ENCODE measurements at places on chromosomes 1 and 21.

GRCh38 chr1:20329793-20330542 lies 39.3 kb downstream of the VWA5B1 start:
- no peak for DNase-seq

DNA sequence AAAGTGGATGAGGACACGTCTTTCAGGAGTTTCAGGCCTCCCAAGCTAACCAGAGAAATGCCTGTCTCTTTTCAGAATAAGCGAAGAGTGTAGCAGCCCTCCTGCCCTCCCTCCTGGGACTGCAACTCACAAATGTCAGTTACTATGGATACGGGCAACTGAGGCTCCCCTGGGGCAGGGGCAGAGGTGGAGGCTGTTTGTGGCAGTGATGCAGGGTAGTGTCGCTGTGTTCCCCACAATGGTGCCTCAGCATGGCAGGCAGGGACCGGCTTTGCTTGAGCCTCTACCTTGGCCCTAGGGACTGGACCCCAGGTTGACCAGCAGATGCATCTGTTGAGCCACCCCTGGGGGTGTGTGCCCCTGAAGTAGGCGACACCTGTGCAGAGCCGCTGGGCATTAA lies 10.2 kb downstream of the NFASC start:
- no peak for DNase-seq

DNA sequence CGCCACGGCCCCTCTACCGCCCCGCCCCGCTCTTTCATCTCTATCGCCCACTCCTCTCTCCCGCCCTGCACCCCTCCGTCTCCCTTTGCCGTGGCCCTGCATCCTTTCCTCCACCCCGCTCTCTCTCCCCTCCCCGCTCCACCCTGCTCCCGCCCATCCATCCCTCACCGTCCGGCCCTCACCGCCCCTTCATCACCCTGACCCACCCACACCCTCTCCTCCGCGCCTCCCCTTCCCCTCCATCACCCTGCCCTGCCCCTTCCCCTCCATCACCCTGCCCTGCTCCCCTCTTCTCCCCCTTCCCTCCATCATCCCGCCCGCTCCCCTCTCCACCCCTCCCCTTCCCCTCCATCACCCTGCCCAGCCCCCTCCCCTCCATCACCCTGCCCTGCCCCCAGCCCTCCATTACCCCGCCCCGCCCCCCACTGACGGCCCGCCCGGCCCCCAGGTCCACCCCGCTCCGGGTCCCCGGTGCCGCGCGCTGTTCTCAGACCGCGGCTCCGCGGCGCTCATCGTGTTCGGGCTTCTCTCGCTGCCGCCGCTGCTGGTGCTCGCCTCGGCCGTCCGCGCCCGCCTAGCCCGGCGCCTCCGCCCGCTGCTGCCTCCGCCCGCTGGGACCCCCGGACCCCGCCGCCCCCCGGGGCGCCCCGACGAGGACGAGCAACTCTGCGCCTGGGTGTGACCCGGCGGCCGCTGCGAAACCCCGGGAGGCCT lies 6.2 kb upstream of the ANKRD65 start:
- DNase-seq, result peak; percentile 42

- DNase-seq, result no peak
Observed at GRCh38 chr1:1225238-1225845, 6.5 kb downstream of the SDF4 start.

DNA sequence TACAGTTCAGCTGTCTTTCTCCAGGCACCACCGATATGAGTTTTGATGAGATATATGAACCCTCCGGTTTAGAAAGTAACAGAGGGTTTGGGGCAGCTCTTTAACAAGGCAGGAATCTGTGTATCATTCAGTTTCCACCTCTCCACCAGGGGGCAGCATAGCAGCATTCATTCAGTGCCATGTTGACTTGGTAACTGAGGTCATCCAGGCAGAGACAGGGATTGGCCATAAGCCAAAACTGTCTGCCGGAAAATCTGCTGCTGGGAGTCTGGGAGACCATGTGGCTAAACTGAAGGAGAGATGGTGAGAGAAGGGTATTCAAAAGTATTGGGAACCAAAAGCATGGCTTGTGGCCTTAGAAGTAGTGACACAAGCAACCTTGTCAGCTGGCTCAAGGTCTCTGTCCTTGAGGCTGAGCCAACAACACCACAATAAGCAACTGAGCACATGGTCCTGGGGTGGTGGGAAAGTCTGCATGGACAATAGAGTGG lies 98.5 kb downstream of the LMX1A start:
- DNase-seq, result peak; percentile 56

DNA sequence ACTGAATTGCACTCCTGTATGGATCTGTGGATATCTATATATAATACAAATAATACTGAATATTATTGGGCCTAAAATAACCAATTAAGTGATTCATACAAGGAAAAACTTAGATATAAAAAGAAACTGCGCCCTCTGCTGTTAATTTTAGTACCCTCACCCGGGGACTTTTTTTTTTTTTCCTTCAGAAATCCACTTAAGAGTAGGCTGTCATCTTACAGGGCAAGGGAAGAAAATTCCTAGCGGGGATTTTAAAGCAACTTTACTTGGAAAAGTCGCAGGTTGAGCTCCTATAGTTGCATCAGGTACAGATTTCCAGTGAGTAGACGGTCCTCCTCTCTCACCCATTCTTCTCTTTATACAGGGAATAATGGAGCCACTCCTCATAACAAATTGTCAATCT lies 1.3 kb downstream of the NTNG1 start:
- no peak for DNase-seq

DNA sequence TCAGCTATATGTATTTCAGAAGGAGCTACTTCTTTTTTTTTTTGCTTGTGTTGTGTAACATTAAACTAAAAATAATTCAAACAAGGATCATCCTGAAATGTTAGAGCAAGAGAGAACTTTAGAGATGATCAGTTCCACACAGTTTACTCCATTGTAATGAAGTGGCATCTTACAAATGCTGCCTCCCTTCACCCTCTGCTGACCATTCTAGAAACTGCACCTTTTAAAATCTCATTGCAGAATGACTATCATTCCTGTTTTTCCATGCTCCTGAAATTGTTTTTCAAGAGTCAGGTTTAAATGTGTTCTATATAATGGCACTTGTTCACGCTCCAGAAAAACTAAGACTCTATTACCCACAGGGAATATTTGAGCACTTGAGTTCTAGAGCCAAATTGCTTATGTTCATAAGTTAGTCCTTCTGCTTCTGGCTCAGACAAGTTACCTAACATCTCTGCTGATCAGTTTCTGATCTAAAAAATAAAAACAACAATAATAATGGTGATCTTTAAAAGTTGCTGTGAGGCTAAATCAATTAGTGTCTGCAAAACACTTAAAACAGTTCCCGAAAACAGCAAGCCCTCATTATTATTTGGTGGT lies 21.5 kb upstream of the SLC44A5 start:
- peak; percentile 15 for DNase-seq

GRCh38 chr21:36691555-36692041 lies 7.3 kb upstream of the SIM2 start:
- DNase-seq, result no peak

DNA sequence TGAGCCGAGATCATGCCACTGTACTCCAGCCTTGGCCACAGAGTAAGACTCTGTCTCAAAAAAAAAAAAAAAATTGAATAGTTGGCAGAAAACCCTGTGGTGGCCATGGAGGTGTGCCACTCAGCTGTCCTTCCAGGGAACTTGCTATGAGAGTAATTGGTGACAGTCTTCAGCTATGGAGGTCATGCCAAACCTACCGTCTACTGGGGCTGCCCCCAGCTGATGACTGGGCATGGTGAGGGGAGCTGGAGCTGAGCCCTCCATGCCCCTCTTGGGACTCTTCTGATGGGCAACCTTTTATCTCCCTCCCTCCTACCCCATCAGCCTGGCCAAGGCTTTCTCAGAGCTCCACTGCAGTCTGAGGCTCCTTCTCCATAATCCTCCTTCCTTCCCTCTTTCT lies 84.2 kb downstream of the RYR2 start:
- no peak for DNase-seq

DNA sequence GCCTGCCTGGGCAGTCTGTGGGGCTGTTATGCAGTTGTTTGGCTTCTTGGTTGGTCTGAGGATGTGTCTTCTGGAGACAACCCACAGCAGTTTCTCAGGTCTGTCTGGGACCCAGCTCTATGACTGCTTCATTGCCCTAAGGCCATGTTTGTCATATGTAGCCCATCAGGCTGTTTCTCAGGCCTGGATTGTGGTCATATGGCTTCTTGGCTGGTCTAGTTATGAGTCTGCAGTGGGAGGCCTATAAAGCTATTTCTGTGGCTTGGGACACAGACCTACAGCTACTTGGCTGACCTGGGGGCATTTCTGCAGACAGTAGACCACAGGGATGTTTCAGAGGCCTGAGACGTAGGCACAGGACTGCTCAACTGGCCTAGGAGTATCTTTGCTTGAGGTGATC lies 41.5 kb downstream of the CHIA start:
- DNase-seq, result peak; percentile 15

- DNase-seq, result no peak
Observed at GRCh38 chr1:218273762-218274479, 11.2 kb upstream of the RRP15 start.

GRCh38 chr1:155226910-155227260 lies 18.4 kb downstream of the MTX1 start:
- DNase-seq, result peak; percentile 45

DNA sequence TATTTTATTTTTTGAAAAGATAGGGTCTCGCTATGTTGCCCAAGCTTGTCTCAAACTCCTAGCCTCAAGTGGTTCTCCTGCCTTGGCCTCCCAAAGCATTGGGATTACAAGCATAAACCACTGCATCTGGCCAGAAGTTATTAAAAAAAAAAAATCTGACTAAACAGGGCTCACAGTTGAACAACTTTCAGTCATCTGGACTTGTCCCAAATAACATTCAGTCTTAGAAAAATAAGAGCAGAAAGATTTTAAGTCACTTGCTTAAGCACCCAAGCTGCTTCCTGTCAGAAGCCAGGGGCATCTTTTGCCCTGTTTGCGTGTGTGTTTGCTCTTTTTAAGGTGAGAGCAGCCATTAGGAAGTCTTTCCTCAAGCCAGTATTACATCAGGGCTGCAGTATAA lies 286.8 kb downstream of the LMO4 start:
- DNase-seq, result no peak

DNA sequence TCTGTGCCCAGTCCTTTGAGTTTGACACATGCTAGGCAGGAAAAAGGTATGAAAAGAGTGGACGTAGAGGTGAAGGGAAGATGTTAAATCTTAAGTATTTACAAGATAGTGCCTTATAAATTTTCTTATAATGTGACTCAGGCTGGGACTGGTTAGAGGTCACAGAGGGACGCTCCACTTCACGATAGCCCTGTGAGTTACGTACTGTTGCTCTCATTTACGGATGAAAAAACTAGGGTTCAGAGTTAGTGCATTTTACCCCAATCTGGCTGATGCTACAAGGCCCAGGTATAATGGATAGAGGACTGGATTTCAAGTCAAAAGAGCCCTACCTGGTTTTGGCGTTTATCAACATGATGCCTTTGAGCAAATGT lies 1.4 kb upstream of the TUT4 start:
- DNase-seq, result no peak

GRCh38 chr1:7383671-7384520 lies 387.2 kb upstream of the VAMP3 start:
- no peak for DNase-seq

- no peak for DNase-seq
Observed at GRCh38 chr1:209232759-209233158, 350.8 kb upstream of the CAMK1G start.

DNA sequence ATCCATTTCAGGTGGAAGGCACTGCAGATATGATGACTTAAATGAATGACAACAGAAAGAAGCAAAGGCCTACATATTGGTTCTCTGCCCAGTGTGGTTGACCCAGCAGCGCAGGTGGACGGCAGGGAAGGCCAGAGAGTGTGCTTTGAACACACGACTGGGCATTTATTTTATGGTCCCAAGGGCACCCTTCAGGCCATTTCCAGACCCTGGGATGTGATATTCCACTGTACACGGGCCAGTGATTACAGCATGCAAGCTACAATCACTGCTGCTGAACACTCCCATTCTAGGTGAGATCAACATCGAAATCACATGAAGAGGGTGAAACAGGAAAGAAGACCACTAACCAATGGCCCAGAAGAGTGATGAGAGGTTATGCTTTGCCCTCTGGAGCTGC lies 33.8 kb downstream of the PCNX2 start:
- DNase-seq, result no peak

- no peak for DNase-seq
Observed at GRCh38 chr1:71014178-71014579, 33.4 kb downstream of the PTGER3 start.

DNA sequence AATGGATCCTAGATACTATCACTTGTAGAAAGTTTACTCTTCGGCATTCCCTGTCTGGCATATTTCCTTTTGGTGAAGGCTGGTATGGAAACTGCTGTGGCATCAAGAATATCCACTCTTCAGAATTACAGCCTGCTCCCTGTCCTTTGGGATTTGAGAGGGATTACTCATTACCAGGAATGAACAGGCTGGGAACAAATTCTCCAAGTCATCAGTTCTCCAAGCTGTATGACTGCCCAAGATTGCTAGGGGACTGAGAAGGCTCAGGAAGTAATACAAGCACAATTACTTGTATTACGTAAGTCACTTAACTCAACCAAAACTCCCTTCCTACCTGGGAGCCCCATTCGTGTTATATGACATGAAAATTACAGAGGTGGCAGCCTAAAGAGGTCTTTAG lies 49.6 kb downstream of the CD58 start:
- DNase-seq, result no peak

- DNase-seq, result peak; percentile 44
Observed at GRCh38 chr1:101314244-101314643, 77.4 kb downstream of the S1PR1 start.

DNA sequence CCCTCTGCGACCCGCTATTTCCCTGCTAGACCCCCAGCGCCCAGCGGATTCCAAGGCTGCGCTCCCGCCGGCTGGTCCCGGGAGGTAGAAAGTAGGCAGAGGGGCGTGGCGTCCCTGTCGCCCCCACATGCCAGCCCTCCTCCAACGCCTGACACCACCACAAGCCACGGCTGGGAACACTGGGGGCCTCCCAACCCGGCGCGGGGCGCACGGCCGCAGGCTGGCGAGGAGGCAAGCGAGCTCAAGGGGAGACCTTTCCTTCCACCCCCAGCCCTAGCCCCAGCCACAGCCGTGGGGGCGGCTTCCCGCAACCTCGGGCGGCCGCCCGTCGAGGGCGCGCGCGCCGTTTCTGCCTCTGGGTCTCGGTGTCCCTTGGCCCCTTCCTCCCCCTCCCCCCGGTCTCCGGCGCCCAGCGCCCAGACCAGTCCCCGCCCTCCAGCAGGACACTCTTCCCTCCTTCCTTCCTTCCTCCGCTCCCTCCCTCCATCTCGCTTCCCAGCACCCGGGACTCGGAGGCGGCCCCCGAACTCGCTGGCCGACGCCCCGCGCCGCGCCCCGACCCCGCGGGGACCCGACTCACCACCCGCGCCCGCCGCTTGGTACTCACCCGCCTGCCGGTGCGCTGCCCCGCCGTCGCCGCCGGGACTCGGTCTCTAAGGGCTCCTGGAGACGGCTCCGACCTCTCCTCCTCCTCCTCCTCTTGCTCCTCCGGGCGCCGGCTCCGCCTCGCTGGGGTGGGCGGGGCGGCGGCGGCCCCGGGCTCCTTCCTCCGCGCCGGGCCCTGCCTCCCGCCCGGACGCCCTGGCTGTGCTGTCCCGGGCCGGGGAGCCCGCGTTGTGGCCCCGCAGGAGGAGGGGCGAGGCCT lies at the start of gene GNG12:
Gene GNG12, minus strand, starts transcription at position 731 of the 865 bp plus-strand sequence. CDS start 125,781 bp downstream, outside the sequence.
- DNase-seq, result peak; percentile 61
